Activated CD4-positive, alpha-beta memory T cell treated with anti-CD3 and anti-CD28 coated beads, Interleukin-2, amount 10 ng/mL, durations not matched to agents 7 days and 5 days (primary cell): ENCODE measurements at places on chromosomes 2 and 18. TPM values are rescaled to one million over a fixed set of nuclear protein-coding genes. Genes with fewer than 3 reads are reported as not detected.

The TSGA10 gene
- 3.7 TPM for total RNA-seq

The CIB4 gene
- total RNA-seq, result not detected

The EFEMP1 gene
- total RNA-seq, result not detected

The KCMF1 gene
- total RNA-seq, result 87.0 TPM

The NCKAP5 gene
- not detected for total RNA-seq

The POTEJ gene
- total RNA-seq, result not detected

The GREB1L gene
- total RNA-seq, result not detected

The EPB41L3 gene
- 0.86 TPM for total RNA-seq

The RTP5 gene
- 0.13 TPM for total RNA-seq

The IL1F10 gene
- not detected for total RNA-seq

The PLEKHH2 gene
- total RNA-seq, result 0.35 TPM

The SLC23A3 gene
- 2.3 TPM for total RNA-seq

The FSHR gene
- total RNA-seq, result not detected

The SETBP1 gene
- total RNA-seq, result 18.2 TPM

The LINC00305 gene
- not detected for total RNA-seq

The NTSR2 gene
- not detected for total RNA-seq

The SATB2 gene
- total RNA-seq, result 0.13 TPM

The SLC9A2 gene
- total RNA-seq, result not detected

The IL36B gene
- total RNA-seq, result not detected

The KCNG2 gene
- not detected for total RNA-seq

The SLC8A1 gene
- total RNA-seq, result 0.45 TPM

The C2orf66 gene
- 0.33 TPM for total RNA-seq

The ATP6V1B1 gene
- not detected for total RNA-seq

The UGT1A4 gene
- not detected for total RNA-seq

The EFR3B gene
- not detected for total RNA-seq

The REG1B gene
- not detected for total RNA-seq

The IL36G gene
- not detected for total RNA-seq

The CDH7 gene
- not detected for total RNA-seq

The MAL gene
- 202 TPM for total RNA-seq

The IL37 gene
- total RNA-seq, result 0.33 TPM

The METTL5 gene
- 63.4 TPM for total RNA-seq

The ATF2 gene
- 61.4 TPM for total RNA-seq

The MERTK gene
- 0.35 TPM for total RNA-seq

The RIT2 gene
- total RNA-seq, result not detected
